ENCODE measurements at places on chromosomes 2 and 18.

- DNase-seq: no peak
Measured at GRCh38 chr2:20444993-20445910, 1.6 kb upstream of the RHOB start.

DNA sequence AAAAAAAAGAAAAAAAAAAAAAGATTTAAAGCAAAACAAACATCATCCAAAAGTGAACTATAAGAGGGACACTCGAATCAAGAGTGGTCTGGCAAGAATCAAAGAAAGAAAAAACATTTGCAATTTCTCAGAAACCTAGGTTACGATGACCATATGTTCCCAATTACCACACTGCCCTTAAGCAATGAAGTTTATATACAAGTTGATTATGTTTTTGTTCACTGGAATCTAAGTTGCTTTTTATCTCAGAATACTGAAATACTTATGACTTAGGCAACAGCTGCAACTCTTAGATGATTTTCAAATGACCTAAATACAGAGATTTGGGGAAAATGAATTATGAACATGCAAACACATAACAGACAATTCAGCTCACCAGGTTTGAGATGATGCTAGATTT is 597.1 kb upstream of the CHAC2 start:
- no peak for DNase-seq

- DNase-seq: no peak
Measured at GRCh38 chr2:110853516-110853915, 121.1 kb downstream of the ACOXL start.

DNA sequence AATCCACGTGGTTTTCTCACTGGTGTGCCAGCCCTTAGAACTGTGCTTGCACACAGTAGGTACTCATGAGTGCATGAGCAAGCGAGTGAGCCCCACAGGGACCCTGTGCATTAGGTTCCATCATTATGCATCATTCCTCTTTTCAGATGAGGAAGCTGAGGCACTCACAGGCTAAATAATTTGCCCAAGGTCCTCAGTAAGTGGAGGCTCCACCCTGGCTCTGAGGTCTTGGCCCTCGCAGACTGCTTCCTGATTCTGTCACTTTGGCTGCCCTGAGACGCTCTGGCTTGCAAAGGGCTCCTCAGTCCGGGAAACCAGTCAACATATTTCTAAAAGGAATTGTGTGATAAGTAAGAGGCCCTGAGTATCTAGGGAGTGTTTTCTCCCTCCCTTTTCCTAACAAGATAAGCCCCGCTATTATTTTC is 71.7 kb downstream of the IL1R2 start:
- no peak for DNase-seq

DNA sequence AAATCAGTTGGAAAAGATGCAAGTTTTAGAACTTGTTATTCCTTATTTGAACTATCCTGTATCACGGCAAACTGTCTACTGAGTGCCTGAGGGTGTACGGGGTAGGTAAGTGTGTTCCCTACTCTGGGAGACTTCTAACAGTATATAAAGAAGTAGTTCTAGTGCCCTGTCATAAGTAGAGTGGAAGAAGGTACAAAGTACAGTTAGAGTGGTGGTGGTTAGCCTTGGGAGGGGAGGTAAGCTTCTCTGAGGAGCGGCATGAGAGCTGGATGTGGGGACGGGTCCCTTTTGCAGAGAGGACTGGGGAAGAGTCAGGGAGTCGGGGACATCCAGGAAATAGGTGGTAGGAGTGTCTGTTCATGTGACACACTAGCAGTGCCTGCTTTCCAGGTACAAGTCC is 48.5 kb downstream of the DGKD start:
- no peak for DNase-seq

DNA sequence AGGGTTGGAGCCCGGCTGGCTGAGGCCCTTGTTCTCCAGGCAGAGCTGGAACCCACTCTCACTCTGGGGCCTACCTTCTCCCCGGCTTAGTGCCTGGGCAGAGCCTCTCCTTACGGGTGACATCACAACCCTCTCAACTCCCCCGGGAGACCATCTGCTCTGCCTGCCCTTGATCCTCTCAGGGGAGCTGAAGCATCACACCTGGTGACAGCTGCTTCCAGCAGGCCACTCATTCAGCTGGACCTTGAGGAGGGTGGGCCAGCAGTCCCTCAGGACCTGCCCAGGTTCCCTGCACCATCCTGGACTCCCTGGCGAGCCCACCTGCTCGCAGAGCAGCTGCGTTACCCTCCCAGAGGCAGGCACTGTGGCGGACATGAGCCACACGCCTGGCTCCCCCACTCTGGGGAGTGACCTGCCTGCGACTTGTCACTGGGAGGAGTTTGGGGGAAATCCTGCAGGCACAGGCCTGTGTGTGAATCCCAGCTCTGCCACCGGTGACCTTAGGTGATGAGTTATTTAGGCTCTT is 13.1 kb downstream of the HS6ST1 start:
- DNase-seq: no peak

GRCh38 chr2:168526641-168527040 is 70.6 kb downstream of the CERS6 start:
- no peak for DNase-seq

GRCh38 chr2:189199797-189200196 is 20.2 kb upstream of the COL5A2 start:
- DNase-seq: no peak

DNA sequence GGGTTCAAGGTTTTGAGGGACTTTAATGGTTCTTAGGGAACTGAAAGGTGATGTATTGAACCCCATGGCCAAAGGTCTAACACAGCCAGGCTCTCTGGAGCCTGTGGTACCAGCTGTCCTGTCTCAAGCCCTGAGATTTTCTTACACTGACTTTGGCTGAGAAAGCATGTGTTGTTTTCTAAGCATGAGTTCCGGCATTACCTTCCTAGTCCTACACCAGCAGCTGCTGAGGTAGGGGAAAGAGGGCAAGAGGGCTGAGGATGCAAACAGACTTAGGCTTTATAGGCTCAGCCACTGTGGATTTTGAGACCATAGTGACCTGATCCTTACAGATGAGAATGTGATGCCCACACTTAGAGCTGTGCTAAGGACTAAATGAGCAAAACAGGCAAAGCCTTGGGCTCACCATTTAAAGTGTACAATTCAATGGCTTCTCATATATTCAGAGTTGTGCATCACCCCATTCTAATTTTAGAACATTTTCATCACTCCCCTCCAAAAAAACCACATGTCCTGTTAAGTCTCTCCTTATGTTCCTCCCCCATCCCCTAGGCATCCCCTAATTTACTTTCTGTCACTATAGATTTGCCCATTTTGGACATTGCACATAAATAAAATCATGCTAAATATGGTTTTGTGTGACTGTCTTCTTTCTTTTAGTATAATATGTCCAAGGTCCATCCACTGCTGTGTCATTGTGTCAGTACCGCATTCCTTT is 99.7 kb upstream of the OTOS start:
- no peak for DNase-seq

- no peak for DNase-seq
Measured at GRCh38 chr2:137049518-137049917, 284.2 kb downstream of the THSD7B start.

DNA sequence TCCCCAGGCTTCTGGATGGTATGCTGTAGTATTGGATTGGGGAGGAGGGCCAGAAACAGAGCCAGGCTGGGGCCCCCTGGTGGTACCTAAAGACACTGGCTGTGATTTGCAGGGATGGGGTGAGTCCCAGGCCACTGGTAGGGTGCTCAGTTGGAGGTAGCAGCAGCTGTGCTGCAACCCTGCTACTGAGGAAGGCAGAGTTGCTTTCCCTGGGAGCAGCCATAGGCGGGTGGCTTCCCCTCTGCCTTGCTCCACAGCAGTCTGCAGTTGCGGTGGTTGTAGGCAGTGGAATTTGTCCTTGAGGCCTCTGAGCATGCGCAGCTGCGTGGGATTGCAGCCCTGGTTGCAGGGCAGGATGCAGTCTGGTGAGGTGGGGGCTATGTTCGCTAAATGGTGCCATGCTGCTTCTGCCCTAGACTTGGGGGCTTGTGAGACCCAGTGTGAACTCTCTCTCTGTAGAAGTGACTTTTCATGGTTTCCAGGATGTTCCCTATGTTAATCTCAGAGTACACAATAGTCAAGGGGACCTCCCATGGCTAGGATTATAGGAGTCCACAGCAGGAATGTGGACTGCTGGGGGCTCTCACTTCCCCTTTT is 443.5 kb downstream of the XIRP2 start:
- no peak for DNase-seq

DNA sequence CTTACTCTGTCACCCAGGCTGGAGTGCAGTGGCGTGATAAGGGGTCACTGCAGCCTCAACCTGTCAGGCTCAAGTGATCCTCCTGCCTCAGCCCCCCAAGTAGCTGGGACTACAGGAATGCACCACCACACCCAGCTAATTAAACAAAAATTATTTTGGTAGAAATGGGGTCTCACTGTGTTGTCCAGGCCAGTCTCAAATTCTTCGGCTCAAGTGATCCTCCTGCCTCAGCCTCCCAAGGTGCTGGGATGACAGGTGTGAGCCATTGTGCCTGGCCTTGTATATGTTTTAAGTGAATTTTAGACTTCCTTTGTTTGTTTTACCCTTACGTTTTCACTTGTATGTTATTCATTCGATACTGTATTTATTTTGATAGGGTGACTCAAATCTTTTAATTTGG is 34.7 kb upstream of the ITSN2 start:
- DNase-seq: no peak

DNA sequence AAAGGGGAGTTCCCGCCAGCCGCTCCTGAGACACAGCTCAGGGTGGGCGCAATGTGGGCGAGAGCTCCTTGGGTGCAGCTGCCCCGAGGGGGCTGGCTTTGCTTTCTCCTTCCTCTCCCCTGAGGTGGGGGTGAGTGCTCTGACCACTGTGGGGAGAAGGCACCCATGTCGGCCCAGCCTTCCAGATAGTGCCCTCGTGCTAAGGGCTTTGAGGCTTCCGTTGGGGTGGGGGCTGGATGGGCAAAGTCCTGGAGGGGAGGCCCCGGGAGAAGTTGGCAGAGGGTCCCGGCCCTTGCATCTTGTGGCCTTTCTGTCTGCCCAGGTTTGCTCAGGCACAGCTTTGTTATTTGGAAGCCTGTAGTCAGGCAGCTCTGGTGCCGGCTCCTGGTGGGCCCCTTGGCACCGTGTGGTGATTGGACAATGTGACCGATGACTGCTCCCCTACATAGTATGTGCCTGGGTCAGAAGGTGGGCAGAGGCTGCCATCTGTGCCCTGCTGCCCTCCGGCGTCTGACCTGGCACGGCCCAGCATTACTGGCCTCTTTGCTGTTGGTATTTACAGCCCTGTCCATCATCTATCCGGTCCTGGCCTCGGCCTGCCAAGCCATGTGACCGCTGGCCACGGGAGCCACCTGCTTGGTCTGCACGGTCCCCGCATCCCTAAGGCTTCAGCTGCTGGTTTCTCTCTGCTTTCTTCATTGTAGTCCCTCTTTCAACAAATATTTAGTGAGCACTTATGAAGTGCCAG is 50.8 kb downstream of the TWIST2 start:
- DNase-seq: no peak

DNA sequence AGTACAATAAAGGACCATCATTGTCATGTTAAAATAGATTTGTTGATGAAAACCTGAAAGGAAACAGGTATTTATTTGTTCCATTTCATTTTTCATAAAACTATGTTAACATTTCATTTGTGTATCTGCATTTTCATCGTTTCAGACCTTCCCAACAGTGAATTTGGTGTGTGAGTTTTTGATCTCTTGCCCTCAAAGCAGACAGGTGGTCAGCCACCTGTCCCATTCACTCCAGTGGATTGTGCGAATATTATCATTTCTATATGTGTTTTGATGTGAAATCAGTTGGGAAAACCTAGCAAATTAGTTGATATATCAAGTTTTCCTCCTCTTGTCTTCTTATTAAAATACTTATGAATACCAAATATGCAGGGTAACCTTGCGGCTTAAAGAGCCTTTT is 25.4 kb upstream of the ATP5MC3 start:
- DNase-seq: no peak

DNA sequence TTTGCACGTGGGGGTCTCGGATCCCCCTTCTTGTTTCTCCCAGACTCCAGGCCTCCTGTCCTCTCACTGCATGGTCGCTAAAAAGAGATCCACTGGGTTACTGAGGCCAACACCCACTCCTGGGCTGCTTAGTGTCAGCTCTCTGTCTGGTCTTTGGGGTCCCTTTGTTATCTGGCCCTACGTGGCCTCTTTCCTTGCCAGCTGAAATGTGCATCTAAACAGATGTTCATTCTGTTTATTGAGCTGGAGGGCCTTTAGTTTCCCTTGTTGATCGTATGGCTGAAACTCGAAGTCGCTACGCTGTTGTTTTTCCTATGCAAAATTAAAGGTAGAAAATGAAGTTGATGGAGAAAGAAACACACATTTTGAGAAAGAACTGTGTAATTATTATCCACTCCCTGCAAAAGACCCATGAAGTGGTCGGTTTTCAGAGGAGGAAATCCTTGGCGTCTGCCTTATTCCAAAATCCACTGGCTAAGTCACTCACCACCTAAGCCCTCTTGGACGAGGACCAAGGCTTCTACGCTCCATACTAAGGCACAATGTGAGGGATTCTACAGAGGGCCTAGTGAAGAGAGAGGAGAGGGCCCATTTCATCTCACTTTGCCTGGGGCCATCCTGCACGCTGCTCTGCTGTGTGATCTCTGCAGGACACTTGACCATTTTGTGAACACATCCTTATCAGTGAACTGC is 105.3 kb downstream of the GLI2 start:
- no peak for DNase-seq

GRCh38 chr2:135226961-135227360 is 174.9 kb downstream of the RAB3GAP1 start:
- no peak for DNase-seq

- DNase-seq: peak; percentile 54
Measured at GRCh38 chr2:27754138-27754588, 17.4 kb upstream of the MRPL33 start.

DNA sequence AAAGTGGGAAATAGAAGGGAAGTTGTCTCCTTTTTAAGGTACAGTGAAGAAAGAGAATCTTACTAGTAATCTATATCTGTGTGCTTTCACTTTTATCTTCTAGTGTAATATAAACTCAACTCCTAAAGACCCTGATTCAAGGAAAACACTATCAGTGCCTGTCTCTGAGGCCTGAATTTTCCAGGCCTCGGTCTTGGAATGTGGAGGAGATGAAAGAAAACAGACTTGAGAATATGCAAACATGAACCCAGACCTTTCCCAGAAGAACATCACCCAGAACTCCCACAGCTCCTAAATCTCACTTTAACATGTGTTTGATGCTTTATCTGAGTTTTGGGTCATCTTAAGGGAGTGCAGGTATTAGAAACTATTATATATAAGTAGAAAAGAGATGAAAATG is 51.8 kb downstream of the EPB41L5 start:
- no peak for DNase-seq

GRCh38 chr2:201258666-201259615 is 1.4 kb upstream of the CASP8 start:
- no peak for DNase-seq

DNA sequence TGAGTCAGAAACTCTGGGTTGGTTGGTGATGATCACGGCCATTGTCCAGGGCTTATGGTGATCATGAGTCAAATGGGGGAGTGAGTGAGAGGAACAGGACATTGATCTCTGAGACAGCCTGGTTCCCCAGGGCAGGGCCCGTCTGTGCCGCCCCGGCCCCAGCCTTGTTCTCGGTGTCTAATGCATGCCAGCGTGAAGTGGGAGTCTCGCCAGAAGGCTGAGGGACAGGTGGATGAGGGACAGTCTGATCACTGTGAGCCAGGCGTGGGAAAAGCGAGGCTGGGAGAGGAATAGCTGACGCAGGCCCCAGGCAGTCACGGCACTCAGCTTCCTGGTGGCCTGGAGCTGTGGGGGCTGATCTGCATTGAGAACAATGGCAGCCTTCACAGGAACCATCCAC is 208.3 kb upstream of the HDAC4 start:
- no peak for DNase-seq

GRCh38 chr18:54181856-54182602 is 42.4 kb downstream of the MBD2 start:
- no peak for DNase-seq

All from stimulated activated CD4-positive, alpha-beta T cell treated with anti-CD3 and anti-CD28 coated beads, TNF-alpha, amount 100 ng/mL, for 4 hours (primary cell).